ENCODE measurements at places on chromosomes 12 and 14.

DNA sequence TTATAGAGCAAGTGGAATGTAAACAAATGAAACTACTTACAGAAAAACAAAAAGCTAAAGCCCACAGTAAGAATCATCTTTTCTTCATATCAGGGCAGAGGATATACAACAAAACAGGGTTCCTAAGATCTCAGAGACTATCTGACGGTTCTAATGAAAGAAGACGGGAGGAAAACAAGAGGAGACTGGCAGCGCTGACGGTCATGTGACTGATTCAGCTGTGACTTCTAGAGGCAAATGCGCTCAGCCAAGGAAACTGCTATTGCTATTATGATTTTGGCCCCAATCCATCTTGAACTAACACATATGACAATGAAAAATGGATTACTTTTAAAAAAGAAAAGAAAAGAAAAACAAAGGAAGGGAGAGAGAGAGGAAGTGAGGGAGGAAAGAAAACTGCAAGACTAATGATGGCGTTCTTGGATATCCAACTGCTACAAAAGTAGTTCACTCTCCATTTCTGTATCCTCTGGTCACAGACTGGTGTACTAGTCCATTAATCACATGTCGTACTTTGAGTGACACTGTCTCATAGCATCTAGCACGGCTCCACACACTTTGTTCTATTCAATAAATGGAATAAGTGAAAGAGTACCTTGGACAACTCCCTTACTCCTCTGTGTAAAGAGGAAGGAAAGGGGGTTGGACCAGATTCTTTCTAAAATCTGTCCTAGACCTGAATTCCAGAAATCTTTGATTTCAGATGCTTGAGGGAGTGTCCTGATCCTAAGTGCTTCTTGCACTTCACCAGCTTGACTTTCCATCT lies 119.3 kb downstream of the DAD1 start:
- no peak for DNase-seq

GRCh38 chr14:35046751-35047536 lies 872 bp downstream of the FAM177A1 start:
- DNase-seq: peak; percentile 62

- DNase-seq: no peak
Measured at GRCh38 chr14:100771121-100771800, 44.6 kb downstream of the DLK1 start.

- DNase-seq: peak; percentile 30
Measured at GRCh38 chr12:91413581-91414546, 231.2 kb upstream of the DCN start.
